ENCODE measurements at places on chromosomes 12 and 14. TPM values are rescaled to one million over a fixed set of nuclear protein-coding genes. Genes with fewer than 3 reads are reported as not detected.
A peak's percentile ranks its signal among the peaks of the same experiment; 100 is the strongest.

GRCh38 chr12:119938049-119938667 lies 50.9 kb upstream of the BICDL1 start:
- DNase-seq = peak; percentile 70

DNA sequence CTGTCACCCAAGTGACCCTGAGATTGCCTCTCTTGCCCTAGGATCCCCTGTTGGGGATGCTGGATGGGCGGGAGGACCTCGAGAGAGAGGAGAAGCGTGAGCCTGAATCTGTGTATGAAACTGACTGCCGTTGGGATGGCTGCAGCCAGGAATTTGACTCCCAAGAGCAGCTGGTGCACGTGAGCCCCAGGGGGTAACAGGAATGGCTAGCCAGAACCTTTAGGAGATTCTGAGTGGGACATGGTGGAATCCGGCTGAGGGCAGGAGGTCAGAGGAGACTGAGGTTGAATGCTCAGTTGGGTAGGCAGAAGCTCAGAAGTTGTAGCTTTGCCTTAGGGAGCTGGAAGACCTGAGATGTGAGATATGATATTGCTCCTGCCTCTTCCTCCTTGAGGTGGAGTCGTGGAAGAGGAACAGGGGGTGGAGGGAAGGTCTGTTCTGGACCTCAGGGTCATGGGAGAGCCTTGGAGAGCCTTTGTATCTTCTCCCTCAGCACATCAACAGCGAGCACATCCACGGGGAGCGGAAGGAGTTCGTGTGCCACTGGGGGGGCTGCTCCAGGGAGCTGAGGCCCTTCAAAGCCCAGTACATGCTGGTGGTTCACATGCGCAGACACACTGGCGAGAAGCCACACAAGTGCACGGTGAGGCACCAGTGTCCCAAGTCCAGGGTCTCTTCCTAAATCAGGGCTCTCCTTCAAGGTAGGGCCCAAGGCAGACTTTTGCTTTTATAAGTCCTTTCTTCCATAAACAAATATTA lies 6.3 kb downstream of the GLI1 start:
- no peak for DNase-seq

- no peak for DNase-seq
Measured at GRCh38 chr12:94566345-94566744, 84.0 kb downstream of the TMCC3 start.

POTEM gene
- not detected for total RNA-seq
